ENCODE measurements at places on chromosomes 3 and 15.

GRCh38 chr3:13161771-13162535 lies 88.7 kb upstream of the IQSEC1 start:
- no peak for DNase-seq

- DNase-seq: no peak
These were observed 137.9 kb downstream of the DNAJB8 start for GRCh38 chr3:128328546-128329458.

DNA sequence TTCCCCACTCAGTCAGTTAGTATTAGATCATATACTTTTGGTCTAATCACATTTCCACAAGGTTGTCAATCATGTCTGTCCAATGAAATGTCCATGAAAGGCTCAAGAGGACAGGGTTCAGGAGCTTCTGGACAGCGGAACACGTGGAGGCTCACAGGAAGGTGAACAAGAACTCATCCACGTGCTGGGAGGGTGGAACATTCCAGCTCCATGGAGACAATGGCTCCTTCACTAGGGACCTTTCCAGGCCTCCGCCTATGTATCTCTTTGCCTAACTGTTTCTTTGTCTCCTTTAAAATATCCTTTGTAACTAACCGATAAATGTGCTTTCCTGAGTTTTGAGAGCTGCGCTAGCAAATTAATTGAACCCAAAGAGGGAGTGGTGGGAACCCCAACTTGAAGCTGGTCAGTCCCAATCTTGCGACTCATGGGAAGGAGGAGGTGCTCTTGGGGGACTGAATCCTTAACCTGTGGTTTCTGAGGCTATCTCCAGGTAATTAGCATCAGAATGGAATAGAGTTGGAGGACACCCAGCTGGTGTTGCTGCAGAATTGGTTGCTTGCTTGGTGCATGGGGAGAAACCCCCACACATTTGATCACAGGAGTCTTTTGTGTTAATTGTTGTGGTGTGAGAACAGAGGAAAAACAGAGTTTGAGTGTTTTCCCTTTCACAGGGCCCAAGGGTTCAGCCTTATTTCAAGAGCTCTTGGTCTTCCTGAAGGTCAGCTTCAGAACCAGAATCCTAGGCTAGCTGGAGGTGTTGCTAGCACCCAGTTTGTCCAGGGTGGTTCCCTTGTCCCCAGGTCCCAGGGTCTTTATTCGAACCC lies 3.0 kb upstream of the TKT start:
- DNase-seq: no peak

DNA sequence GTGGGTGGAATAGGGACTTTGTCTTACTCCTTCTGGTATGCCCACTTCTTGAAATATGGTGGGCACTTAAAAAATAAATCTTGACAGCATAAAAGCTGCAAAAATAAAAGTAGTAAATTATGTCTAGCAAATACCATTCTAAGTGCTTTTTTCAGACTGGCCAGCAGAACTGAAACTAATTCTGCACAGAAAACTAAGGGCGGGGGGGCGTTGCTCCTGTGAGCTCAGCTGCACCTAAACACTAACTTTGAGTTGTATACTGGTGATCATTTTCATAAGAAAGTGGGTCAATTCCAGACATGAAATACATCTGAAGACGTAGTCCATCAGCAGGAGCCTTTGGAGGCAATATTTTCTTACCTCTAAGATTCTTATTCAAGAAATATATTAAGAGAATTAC lies 114.8 kb downstream of the WDR76 start:
- no peak for DNase-seq

DNA sequence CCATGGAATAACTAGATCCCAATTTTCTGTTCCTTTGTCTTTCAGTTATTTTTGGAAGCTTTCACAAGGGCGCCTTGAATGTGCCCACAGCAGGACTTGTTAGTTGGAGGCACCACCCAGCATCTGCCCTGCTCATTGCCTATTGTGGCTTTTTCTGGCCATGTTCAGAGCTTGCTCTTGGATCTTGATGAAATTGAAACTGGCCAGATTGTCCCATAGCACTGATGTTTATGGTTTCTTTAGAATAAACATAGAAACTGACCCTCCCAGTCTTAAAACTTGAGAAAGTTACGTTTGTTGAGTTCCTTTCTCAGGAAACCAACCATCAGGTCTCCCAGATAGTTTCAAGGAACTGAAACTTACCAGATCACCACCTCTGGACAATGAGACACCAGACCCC lies 474.7 kb downstream of the IL5RA start:
- DNase-seq: no peak

DNA sequence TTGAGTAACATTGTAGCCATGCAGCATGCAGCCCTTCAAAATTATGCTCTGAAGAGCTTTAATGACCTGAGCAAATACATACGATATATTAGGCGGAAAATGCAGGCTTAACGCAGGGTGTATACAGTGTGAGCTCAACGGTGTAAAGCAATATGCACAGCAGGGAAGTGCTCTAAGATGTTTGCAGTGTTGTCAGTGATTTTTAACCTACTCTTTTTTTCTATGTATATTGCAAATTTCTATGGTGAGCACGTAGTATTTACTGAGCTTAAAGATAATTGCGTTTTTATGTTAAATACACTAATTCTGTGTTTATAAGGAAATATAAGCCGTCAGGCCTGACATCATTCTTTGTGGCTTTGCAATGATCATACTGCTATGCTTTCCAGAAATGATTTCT lies 42.1 kb downstream of the DGKG start:
- no peak for DNase-seq

GRCh38 chr15:58535337-58535736 lies 103.5 kb downstream of the LIPC start:
- DNase-seq: no peak

GRCh38 chr3:123397921-123398785 lies 50.7 kb downstream of the ADCY5 start:
- no peak for DNase-seq

- DNase-seq: no peak
These were observed 12.4 kb upstream of the AADACL2 start for GRCh38 chr3:151721294-151721693.

DNA sequence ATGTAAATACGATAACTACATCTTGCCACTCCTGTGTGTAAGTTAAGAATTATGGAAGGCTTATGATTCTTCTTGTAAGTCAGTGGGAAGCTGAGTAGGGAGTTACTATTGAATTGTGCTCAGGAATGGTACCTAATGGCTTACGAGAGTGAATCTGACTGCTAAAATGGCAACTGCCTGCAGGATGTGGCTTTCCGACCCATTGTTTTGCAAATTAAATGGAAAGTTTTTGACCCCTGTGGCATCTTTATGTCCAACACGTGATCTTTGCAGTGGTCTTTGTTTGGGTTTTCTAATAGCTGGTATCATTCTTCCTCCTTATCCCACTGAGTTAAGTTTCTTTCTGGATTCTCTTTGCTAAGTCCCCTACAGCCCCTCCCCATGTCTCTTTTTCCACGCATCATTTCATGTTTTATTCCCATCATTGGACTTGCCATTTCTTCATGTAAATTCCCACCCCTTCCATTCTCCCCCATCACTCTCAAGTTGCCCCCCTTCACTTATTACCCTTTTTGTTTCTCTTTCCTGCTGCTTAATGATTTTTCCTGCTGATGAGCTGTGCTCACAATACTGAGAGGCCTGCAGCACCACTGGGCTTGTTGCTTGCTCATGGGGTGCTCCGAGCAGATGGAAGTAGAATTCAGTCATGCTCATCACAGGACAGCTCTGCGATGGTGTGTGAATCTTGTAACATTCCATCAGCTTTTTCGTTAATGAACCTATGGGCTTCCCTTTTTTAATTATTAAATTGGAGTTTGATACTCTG lies 428.2 kb upstream of the IL12A start:
- DNase-seq: no peak

Measured in stimulated activated CD4-positive, alpha-beta T cell treated with anti-CD3 and anti-CD28 coated beads, Interleukin-1b, Interleukin-23, amount 100 ng/mL, for 1 hour (primary cell).